Neural crest cell (in vitro differentiated cells): ENCODE measurements at places on chromosomes 16 and 17. TPM values are rescaled to one million over a fixed set of nuclear protein-coding genes. Genes with fewer than 3 reads are reported as not detected.

DNA sequence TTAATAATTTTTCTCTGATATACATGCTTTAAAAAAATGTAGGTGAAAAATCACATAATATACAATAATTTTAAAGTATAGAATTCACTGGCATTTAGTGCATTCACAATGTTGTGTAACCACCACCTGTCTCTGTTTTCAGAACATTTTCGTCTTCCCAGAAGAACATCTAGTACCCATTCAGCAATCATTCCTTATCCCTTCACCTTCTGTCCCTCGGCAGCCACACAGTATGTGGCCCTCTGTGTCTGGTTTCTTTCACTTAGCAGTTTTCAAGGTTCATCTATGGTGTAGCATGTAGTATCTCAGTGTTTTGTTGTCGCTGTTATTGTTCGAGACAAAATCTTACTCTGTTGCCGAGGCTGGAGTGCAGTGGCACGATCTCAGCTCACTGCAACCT is 33.6 kb downstream of the PRPSAP2 start:
- H3K27me3 ChIP-seq, result no peaks in the 10 kb centered on the region
- no peak for DNase-seq
- H3K4me1 ChIP-seq, result no peaks in the 10 kb centered on the region
- peaks cover 38% of the 10 kb centered on the region for H3K36me3 ChIP-seq
- no peak overlapping the region for H3K27ac ChIP-seq
- H3K4me3 ChIP-seq, result no peak overlapping the region

DNA sequence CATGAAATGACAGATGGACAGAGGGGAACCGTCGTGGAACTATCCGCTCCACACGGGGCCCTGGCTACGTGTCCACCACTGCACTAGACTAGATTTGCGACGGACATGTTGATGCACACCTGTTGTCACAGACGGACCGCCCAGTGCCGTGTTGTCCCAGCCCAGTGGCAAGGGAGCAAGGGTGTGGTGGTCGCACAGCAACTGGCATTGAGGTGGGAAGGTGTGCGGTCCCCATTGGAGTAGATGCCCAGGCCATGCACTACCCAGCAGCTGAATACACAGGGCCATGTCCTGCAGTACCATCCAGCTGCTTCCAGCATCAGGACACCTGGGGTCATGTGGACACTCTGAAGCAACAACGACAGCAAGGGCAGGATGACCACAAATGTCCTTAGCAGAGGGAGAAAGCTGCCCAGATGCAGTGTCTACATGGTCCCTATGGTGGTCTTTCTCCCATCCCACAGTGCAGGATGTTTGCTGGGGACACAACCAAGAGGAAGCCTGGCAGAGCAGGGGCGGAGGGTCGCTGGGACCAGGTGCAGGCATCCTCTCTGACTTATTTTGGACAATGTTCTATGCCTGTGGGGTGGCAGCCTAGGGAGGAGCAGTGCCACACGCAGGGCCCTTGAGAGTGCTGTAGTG is 8.8 kb downstream of the FOXF1 start:
- H3K27me3 ChIP-seq, result peaks cover 89% of the 10 kb centered on the region
- no peak for DNase-seq
- H3K27ac ChIP-seq, result no peak overlapping the region

- H3K27ac ChIP-seq, result no peak overlapping the region
- DNase-seq, result no peak
- H3K27me3 ChIP-seq, result no peaks in the 10 kb centered on the region
- H3K4me3 ChIP-seq, result no peak overlapping the region
- peaks cover 11% of the 10 kb centered on the region for H3K36me3 ChIP-seq
- H3K4me1 ChIP-seq, result no peaks in the 10 kb centered on the region
These were observed 47.3 kb upstream of the PMFBP1 start for GRCh38 chr16:72219282-72219681.

TMEM235 gene
- total RNA-seq, result not detected in 2 replicates

- no peak overlapping the region for H3K27ac ChIP-seq
- H3K4me1 ChIP-seq, result peaks cover 4% of the 10 kb centered on the region
- H3K36me3 ChIP-seq, result no peaks in the 10 kb centered on the region
- H3K4me3 ChIP-seq, result no peak overlapping the region
- DNase-seq, result no peak
These were observed 37.8 kb downstream of the BCO1 start for GRCh38 chr16:81276323-81276722.

- H3K27ac ChIP-seq, result no peak overlapping the region
- H3K4me3 ChIP-seq, result no peak overlapping the region
- no peak for DNase-seq
- no peaks in the 10 kb centered on the region for H3K4me1 ChIP-seq
- H3K27me3 ChIP-seq, result peaks cover 6% of the 10 kb centered on the region
These were observed 6.8 kb upstream of the FOXN1 start for GRCh38 chr17:28499364-28499664.

GRCh38 chr17:57255182-57255775 is 1.0 kb upstream of the MSI2 start:
- H3K36me3 ChIP-seq, result peaks cover 11% of the 10 kb centered on the region
- DNase-seq, result no peak
- H3K4me3 ChIP-seq, result peak overlapping the region; percentile 92
- H3K27ac ChIP-seq, result peak overlapping the region; percentile 91
- H3K27me3 ChIP-seq, result no peaks in the 10 kb centered on the region

DNA sequence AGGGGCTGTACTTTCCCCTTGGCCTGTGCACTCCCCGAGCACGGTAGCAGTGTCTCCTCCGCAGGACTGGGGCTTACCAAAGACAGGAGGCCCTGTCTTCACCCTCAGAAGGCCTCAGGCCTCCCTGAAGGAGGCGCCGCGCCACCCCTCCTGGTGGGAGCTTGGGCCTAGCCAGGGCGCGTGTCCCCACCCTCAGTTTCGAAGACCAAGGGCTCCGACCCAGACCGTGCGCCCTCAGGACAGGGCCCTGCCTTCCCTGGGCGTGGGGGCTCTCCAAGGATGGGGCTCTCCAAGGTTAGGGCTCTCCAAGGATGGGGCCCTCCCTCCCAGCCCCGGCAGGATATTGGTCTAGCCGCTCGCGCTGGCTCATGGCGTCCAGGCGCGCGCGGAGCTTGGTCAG is 11.8 kb downstream of the PLCD3 start:
- DNase-seq, result no peak
- H3K27ac ChIP-seq, result no peak overlapping the region
- peaks cover 10% of the 10 kb centered on the region for H3K4me1 ChIP-seq
- no peaks in the 10 kb centered on the region for H3K36me3 ChIP-seq

METTL26 gene
- total RNA-seq, result 73.4 and 75.3 TPM in 2 replicates

DNA sequence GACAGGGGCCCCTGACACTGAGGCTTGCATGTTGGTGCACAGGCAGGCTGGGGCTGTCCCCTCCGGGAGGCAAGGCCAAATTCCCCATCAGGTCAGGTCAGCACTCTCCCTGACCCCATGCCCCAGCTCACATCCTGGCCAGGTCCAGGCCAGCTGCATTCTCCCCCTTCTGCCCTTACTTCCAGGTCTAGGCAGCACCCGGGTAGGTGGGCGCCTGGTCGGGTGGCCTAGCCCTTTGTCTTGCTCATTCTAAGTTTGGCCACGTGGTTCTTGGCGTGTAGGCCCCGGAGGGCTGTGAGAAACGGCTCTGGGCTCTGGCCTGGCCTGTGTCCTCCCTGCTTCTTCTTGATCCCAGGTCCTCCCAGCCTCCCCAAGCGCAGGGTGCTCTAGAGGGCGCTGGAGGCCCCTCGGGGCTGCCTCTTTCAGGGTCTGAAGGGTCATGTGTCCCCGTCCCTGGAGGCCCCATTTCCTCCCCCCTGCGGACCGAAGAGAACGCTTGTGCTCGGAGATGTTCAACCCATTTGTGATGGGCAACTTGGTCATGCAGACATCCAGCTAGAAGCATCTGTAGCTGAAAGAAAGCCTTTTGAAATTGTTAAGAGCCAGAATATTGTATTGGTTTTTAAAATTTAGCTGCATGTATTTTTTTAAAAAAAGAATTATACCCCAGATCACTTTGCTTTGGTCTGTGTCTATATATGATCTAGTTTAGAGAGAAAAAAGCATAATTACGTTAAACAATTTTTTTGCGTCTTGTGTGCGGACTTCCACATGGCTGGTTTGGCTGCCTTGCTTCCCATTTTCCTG is 6.7 kb downstream of the BAHCC1 start:
- peak; percentile 43 for DNase-seq
- peak overlapping the region; percentile 99 for H3K4me3 ChIP-seq
- peaks cover 69% of the 10 kb centered on the region for H3K4me1 ChIP-seq
- H3K27ac ChIP-seq, result peak overlapping the region; percentile 76

DNA sequence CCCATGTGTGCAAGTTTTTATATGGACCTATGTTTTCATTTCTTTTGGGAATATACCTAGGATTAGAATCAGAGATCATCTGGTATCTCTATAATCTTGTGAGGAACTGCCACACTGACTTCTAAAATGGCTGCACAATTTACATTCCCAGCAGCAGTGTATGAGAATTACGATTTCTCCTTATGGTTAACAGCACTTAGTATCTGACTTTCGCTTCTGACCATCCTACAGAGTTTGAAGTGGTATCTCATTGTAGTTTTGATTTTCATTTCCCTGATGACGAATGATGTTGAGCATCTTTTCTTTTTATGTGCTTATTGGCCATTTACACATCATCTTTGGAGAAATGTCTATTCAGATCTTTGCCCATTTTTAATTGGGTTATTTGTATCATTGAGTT is 10.0 kb downstream of the C16orf96 start:
- peaks cover 16% of the 10 kb centered on the region for H3K4me1 ChIP-seq
- H3K4me3 ChIP-seq, result no peak overlapping the region
- no peak for DNase-seq
- no peak overlapping the region for H3K27ac ChIP-seq
- H3K27me3 ChIP-seq, result peaks cover 1% of the 10 kb centered on the region
